Fibroblast of skin of right biceps (primary cell): ENCODE measurements at places on chromosomes 7 and 10.

- no peak for DNase-seq
Observed at GRCh38 chr7:5532536-5533335, 109.1 kb upstream of the TNRC18 start.

- DNase-seq, result no peak
Observed at GRCh38 chr10:86149257-86149656, 217.3 kb downstream of the GRID1 start.

GRCh38 chr10:118207470-118208007, 134.6 kb downstream of the FAM204A start:
- DNase-seq, result no peak

DNA sequence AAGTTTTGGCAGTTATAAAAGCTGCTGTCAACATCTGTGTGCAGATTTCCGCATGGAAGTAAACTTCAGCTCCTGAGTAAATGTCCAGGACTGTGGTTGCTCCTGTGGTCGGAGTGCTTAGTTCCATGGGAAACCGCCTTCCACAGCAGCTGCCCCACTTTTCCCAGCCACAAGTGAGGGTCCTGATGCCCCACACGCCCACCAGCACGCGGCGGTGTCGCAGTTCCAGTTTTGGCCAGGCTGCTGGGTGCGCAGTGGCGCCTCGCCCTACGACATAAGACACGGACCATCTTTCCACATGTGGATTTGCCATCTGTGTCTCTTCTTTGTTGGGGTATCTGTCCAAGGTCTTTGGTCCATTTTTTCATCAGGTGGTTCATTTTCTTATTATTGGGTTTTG, 167.1 kb downstream of the DIP2C start:
- no peak for DNase-seq

DNA sequence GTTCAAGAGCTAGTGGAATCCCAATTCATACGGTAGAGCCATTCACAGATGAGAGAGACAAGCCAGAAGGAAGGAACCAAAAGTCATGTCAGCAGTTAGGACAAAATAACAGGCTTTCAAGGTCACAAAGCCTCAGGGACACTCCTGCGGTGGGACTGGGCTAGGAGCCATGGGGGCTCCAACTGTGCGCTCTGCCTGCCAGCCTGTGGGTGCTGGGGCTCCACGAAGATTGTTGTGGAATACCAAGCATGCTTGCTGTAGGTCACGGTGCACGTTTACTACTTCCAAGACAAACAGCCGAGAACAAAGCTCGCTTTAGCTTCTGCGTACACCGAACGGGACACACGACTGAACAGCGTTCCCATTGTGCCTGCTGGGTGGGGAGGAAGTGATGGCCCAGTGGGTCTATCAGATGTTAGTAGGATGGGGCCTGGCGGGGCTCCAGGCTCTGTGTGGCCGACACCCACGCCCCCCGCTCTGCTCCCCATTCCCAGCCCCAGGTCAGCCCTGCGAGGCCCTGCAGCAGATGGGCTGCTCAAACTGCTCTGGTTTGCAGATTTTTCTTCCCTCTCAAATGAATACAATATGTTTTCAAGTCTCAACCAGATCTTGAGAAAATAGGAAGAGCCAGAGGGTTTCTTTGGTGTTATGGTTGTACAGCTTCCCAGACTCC, 158.9 kb downstream of the EGFR start:
- peak; percentile 39 for DNase-seq

DNA sequence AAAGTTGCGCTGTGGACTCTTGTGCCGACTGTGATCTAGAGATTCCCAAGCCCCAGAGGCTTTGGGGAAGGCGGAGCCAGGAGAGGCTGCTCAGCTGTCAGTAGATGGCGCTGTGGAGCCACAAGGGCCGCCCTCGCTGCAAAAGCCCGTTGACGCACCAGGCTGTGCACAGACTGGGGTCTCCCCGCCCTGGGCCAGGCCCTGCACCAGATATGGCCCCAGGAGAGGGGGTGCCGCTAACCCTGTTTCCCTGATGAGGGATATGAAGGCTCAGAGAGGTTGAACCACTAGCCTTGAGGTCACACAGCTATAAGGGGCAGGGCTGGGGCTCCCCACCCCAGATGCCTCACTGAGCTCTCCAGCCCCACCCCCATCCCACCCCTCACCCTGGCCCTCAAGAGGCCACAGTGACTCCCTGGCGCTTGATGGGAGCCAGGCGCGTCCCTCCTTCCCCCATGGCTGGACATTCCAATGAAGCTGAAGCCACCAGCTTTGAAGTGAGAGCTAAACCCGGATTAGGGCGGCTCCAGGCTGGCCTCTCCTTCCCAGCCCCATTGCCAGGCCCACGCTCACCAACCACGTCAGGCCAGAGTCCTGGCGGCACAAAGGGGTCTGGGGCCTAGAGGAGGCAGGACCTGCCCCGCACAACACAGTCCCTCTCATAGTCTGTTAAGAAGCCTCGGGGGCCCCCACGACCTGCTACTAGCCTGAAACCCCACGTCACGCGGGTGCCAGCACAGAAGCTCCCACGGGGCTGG, 26.4 kb downstream of the MYL10 start:
- DNase-seq, result peak; percentile 63

- DNase-seq, result no peak
Observed at GRCh38 chr7:116393654-116394053, 105.9 kb upstream of the CAV2 start.

- DNase-seq, result no peak
Observed at GRCh38 chr7:158842486-158842885, 13.2 kb upstream of the ESYT2 start.

GRCh38 chr10:13225601-13226000, 8.6 kb downstream of the UCMA start:
- no peak for DNase-seq

GRCh38 chr7:55048221-55048859, 29.5 kb downstream of the EGFR start:
- no peak for DNase-seq

- DNase-seq, result peak; percentile 54
Observed at GRCh38 chr10:93352638-93353383, 129.3 kb downstream of the MYOF start.

- peak; percentile 40 for DNase-seq
Observed at GRCh38 chr7:90923541-90923997, 327.4 kb downstream of the CDK14 start.

DNA sequence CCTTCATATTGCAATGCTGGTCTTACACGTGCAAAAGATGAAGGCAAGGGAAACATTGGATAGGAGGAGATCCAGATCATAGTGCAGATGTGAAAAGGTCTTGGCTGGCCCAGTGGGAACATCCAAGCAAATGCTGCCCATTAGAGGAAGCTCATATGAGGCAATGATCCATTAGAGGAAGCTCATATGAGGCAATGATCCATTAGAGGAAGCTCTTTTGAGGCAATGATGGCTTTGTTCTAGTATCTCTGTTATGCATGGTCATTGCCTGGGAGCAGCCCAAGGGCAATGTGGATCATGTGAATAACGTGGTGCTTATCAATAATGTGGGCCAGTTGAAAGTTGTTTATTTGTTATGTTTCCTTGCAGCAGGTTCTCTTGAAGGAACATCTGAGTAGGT, 37.8 kb downstream of the STEAP4 start:
- no peak for DNase-seq

DNA sequence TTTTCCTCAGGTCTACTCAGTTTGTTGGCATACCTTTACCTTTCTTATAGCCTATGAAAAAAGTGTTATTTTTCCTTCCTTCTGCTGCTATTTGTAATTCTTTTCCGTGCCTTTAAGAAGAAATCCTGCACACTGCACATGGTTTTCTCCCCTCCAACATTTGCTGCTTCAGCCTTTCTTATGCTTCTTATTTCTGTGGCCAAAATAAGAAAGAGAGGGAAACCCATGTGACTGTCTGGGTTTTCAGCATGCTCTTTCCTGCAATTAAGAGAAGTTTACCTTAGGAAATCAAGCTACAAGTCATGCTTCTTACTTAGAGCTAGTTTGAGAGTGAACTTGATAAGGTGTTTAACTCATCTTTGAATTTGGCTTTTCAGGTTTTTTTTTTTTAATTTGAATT, 11.0 kb downstream of the TBC1D12 start:
- no peak for DNase-seq

DNA sequence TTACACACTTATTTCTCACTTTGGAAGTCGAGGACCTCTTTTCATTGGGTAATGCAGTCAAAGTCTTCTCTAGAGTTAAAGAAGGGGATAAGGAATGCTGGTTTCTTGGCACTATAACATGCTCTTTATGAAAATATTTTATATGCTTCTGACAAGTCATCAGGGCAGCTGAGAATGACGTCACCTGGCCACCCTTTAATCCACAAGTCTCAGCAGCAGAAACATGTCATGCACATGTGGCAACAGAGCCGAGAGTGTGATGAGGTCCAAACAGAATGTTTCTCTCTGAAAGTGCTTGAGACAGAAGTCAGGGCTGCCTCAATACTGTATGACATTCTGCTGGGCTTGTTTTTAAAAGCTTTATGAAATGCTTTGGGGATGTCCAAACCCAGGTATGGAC, 63.5 kb upstream of the C10orf90 start:
- DNase-seq, result peak; percentile 54

DNA sequence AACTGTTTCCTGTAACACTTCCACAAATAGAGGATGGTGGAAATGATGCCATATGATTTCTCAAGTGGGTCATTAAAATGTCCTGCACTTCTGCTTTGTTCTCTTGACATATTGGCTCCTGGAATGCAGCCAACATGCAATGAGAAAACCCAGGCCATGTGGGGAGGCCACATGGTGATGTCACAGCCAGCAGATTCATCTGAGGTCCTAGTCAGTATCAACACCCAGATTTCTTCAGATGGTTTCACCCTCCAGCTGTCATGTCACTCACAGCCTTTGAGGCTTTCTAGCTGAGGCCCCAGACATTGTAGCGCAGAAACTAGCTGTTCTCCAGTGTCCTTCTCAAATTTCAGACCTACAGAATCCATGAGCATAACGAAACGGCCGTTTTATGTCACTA, 102.3 kb upstream of the NUPR2 start:
- no peak for DNase-seq

DNA sequence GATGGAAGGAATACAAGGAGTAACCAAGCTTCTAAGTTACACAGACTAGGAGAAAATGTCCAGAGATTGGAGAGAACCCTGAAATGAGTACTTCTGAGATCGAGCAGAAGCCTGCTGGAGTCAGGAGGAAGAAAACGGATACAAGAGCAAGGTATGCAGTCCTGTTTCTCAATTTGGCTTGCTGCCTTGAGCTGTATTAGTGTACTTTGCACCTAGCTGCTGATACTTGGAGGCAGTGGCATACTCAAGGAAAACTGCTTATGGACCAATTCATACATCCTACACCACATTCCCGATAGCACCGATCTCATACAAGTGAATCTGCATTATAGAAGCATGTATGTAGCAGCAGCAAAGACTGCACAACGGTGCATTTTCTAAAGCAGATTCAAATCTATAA, 14.4 kb downstream of the PIP4K2A start:
- DNase-seq, result no peak

DNA sequence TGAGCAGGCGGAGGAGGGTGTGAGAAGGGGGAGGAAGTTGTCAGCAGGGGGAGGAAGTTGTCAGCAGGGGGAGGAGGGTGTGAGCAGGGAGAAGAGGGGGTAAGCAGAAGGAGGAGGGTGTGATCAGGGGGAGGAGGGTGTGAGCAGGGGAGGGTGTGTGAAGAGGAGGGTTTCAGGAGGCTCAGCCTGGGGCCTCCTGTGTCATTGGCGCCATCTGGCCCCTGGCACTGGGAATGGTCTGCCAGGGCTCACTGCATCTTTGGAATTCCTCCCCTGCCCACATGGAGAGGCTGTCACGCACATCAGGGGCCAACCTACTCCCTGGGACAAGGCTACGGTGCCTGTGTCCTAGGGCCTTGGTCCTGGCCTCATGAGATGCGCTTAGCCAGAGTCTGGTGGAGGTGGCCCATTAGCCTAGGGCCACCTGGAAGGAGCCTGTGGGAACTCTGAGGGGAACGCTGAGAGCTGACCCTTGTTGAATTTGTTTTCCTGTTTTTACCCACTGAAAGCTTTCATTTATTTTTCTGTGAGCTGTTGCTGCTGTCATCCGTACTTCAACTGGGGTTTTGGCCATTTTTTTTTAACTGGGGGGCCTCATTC, 18.0 kb downstream of the CAMK2B start:
- DNase-seq, result peak; percentile 70

DNA sequence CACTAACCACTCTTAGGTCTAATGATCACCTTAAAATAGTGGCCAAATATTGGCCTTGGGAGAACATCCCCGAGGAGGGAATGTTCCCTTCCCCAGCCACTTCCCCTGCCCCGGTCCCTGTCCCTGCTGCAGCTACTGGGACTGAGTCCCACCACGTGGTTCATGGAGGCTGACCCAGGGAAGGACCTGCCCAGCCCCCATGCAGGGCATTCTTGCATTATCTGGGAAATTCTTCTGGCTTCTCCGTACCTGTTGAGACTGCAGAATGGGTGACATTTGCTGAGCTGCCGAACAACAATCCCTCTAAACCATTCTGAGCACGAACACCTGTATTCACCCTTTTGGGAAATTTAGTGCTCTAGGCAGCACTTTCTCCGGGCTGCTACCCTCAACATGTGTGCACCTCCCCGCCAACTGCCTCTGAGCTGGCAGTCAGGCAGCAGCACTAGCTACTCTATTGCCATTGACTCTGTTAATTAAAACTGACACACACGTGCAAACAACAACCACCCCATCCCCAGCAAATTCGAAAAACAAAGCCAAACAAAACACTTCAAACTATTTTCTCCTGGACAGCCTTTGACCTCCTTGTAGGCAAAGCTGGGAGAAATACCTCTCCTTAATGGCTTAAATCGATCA, 567.4 kb upstream of the MKI67 start:
- no peak for DNase-seq

- peak; percentile 66 for DNase-seq
Observed at GRCh38 chr10:2979306-2979705, 88.0 kb upstream of the PFKP start.

DNA sequence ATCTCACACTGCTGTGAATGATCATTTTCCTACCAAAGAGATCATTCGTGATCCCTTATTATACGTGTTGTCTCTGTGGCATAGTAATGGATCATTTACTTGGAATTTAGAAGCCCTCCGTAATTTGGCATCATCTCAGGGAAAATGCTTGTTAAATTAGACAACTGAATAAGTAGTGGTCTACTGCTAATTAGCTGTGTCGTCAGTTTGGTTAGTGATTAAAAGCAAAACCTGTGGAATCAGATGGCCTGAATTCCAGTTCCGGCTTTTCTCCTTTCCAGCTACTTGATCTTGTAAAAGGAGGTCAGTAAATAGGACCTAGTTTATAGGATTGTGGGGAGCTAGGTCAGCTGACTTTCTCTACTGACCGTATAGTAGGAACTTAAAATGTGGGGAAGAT, 65.6 kb downstream of the RBM33 start:
- no peak for DNase-seq
